ENCODE measurements at places on chromosomes 7 and 10.

DNA sequence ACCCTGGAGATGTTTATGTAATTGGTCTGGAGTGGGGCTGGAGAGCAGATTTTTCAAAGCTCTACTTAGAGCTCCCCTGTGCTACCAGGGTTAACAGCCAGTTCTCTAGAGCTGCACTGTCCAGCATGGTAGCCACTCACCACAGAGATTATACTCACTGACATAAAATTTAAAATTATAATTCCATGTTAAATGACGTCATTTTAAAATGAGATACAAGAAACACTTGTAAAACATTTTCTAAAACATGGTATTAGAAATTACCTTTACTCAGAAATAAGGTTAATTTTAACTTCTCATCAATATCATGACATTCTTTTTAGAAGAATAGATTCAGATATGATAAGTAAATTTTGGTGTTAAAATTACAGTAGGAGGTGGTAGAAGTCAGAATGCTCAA, 306.2 kb upstream of the LRRN3 start:
- no peak for DNase-seq

DNA sequence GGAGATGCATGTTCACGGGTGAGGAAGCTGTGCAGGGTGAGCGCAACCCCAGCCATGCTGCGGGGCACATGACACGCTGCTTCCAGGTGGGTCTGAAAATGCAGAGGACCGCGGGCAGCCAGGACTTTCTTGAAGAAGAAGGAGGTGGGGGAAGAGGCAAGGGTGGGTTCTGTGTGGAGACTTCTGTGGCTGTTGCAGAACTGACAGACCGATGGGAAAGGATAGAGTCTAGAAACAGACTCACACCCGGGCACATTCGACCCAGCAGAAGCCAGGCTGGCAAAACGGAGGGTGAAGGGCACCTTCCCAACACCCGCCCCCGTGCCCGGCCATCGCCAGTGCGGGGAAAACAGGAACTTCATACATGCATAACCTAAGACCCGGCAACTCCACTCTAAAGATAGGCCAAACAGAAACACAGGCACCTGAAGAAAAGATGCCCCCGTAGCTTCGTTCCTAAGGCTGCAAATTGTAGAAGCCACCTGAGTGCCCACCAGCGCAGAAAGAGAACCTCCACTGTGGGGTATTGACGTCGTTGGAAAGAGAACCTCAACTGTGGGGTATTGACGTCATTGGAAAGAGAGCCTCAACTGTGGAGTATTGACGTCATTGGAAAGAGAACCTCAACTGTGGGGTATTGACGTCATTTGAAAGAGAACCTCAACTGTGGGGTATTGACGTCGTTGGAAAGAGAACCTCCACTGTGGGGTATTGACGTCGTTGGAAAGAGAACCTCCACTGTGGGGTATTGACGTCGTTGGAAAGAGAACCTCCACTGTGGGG, 4.8 kb upstream of the KNDC1 start:
- DNase-seq: no peak

GRCh38 chr7:335358-336148, 45.6 kb downstream of the FOXL3 start:
- no peak for DNase-seq

GRCh38 chr7:143355450-143356385, 6.8 kb downstream of the FAM131B start:
- no peak for DNase-seq

GRCh38 chr7:44156453-44157010, 15.4 kb upstream of the MYL7 start:
- DNase-seq: no peak

DNA sequence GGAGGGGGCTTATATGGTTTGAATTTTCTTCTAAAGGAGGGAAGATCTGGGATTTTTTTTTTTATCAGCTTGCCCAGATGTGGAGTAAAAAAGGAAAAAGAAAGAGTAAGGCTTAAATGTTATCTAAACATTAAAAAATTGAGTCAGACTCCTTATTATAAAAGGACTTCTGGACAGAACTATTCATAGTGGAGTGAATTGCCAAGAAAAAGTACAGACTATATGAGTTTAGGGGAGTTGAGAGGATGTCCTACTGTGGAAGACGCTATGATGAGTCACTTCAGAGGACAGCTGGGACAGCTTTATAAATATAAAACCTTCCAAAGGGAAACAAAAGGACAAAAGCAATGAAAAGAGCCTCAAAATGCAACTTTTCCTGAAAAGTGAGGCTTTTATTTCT, 73.0 kb downstream of the TFPI2 start:
- DNase-seq: no peak

DNA sequence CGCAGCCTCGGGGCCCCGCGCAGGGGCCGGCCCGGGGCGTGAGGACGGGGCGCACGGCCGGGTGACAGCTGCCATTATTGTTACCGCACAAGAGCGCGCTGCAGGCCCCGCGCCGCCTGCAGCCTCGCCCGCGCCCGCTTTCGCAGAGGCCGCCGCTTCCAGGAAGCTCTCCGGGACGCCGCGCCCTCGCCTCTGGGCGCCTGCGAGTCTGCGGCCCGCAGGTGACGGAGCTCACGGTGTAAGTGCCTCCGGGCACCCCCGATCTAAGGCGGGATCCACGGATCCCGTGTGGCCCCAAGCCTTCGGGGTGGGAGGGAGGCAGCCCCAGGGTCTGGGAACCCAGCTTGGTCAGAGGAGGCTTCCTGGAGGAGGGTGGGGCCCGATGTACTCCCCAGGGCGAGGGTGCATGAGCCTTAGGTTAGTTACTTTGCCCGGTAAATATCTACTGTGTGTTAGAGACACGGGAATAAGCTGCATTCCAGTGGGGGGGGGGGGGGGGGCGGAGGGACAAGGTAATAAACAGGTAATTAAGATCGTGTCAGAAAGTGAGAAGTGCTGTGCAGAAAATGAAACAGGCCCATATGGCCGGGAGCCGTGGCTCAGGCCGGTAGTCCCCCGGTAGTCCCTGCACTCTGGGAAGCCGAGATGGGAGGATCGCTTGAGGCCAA, 638 bp downstream of the IQCE start:
- DNase-seq: no peak

GRCh38 chr10:77625379-77625778, 12.2 kb downstream of the KCNMA1 start:
- DNase-seq: no peak

DNA sequence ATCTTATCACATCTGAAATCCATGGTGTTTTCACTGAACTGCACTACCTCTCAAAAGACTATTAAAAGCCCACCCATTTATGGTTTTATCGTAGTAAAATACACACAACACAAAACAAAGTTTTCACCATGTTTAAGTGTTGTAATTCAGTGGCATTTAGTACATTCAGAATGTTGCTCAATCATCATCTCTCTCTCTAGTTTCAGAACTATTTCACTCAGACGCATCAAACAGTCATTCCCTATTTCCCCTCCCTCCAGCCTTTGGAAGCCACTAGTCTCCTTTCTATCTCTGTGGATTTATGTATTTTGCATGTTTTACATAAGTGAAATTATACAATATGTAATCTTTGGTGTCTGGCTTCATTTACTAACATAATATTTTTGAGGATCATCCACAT, 332.6 kb downstream of the TNS3 start:
- no peak for DNase-seq

DNA sequence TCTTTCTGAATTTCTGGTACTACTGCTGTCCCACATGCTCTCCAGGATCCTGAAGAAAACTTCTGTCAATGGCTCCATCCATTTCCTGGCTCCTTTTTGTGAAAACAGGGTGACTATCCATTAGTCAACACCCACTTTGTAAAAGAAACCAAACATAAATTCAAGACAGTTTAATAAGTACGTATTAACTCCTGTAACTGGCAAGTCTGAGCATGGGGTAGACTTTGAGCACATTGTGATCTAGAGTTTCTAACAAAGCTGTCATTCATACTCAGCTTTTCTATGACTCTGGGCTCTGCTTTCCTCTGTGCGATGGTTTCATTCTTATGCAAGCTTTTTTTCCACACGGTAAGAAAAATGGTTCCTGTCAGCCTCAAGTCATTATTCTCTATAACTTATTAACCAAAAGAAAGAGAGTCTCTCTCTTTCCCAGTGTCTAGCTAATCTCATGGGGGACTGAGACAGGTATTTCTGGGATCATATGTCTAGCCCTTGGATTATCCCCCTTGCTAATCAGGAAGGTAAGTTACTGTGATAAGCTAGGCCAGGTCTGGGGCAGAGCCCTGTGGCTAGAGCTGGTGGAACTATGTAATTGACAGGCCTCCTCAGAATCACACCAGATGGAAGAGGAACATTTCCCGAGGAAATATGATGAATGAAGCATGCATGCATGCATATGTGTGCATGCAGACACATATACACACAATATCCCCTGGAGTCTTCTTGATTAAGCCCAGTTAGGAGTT, 98.5 kb downstream of the GNAI1 start:
- DNase-seq: no peak

DNA sequence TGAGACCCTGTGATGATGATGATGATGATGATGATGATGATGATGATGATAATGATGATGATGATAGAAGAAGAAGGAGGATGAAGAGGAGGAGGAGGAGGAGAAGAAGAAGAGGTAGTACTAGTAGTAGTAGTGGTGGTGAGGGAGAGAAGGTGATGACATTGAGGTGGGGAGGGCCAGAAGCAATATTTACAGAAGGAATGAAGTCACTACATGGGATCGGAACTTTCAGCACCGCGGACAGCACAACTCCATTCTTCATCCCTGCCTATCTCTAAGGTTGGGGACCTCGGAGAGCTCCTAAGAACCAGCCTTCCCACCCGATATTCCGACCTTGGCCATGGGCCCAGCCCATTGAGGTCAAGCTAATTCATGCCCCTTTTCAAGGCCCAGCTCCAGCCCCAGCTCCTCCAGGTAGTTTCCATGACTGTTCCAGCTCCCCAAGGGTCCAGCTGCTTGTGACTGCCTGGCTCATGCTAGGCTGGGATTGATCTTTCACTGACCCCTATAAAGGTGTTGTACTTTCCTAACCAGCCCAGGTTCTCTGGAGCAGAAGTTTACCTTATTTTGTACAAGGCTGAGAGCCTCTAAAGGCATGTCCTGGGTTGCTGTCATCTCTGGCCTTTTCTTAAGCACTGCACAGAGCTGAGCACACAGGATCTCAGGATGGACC, 10.3 kb downstream of the CRHR2 start:
- DNase-seq: peak; percentile 69

DNA sequence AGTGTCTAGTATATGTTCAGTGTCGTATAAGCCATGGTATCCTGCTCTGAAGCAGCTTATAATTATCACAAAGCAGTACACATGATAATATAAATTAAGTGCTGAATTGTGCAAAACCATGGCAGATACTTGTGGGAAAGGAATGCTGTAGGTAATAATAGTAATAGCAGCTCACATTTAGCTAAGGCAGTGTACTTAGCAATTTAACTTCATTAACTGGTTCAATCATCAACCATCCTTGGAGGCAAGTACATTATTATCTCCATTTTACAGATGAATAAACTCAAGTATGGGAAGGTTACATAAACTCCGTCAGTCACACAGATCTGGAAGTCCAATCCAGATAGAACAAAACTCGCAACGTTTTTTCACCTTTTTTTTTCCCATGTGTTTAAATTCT, 21.6 kb upstream of the RNF148 start:
- no peak for DNase-seq

DNA sequence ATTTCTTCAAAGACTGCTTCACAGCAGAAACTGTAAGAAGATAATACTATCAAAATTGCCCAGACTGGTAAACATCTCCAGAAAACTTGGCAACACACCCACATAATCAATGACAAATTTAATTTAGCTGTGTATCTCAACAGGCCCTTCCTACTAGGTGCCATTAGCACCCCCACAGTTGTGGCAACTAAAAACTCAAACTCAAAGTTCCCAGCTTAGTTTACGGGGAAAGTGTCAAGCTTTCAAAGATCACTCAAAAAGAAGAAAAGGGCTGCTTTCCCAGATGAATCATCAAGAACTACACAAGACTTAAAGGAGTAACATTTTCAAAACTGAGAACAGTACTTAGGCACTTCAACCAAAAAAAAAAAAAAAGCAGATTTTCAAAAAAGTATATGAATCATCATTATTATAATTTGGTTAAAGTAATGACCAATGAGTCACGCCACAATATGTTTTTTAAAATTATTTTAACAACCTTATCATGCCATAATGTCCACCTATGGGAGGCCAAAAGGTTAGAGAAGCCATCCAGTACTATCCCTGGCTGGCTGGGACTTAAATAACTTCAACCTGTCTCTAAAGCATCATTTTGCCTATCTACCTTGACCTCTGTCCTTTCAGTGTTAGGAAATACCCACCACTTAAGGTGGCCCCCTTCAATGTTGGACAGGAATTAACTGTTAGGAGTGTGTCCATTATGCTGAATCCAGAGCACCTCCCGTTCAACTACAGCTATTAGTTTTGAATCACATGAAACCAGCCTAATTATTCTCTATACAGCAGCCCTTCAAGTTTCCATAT, 90.8 kb downstream of the ZFAND4 start:
- DNase-seq: no peak

GRCh38 chr10:44468965-44469364, 84.1 kb upstream of the CXCL12 start:
- DNase-seq: no peak

- DNase-seq: peak; percentile 65
These were observed 134.5 kb downstream of the PPP1R3A start for GRCh38 chr7:113784316-113784715.

DNA sequence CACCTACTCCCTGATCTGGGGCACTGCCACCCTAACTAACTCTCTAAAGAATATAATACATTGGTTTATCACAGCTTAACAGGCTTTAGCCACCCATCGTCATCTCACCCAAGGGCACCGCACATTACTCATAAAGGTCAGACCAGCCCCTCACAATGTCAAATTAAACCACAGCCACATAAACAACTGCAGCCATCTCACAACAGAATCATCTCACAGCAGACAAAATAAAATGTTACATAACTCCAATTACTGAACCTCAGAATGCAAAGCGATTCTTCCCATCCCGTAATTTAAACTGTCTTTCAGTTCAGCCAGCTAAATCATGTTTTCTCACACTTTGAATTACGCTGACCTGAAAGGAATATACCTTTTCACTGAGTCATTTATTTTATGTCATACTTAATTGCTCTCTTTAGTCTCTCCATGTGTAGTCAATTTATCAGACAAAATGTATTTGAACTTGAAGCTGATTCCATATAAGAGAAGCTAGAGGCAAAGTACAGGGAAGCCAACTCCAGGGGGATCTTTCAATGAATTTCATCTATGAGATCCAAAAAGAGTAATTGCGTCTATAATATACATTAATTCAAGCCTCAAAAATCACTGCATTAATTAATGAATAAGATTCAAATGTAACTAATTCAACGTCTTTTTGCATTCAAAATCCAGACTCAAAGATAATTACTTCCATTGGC, 96.9 kb upstream of the NEBL start:
- DNase-seq: no peak

DNA sequence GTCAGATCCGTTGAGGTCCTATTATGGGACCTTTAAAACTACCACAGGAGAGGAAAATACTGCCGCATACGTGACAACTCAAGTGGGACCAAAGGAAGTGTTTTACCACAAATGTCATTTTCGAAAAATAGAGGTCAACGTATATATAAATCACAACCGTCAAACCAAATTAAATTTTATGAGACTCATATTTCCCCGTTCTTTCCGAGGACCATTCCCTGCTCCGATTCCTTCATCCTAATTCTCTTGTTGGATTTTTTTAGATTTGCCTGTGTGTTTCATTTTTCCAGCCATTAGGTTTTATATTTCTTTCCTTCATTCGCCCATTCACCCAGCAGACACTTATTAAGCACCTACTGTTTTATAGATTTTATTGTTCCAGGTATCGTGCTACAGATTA, 583.9 kb upstream of the FOXK1 start:
- no peak for DNase-seq
